Aorta (tissue), 5 donors: ENCODE measurements at places on chromosomes 2 and 18.
A peak's percentile ranks its signal among the peaks of the same experiment; 100 is the strongest.

DNA sequence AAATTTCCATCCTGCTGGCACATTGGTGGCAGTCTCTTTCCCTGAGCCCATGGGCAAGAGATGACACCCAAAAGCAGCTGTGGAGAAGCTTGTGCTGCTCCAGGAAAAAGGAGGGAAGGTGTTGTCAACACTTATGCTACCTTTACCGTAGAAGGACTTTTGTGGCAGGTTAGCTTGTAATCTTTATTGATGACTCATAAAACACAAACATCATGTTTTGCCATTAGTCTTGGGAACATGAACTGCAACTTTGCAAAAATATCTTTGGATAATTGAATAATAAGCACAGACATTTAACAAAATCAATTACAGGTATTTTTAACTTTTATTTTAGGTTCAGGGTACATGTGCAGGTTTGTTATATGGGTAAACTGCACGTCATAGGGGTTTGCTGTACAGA lies 33.4 kb downstream of the DRC1 start:
- H3K27ac ChIP-seq, result no peak overlapping the region
- no peaks in the 10 kb centered on the region for H3K27me3 ChIP-seq
- no peaks in the 10 kb centered on the region for H3K36me3 ChIP-seq
- no peak for DNase-seq
- H3K4me3 ChIP-seq, result no peak overlapping the region
- H3K4me1 ChIP-seq, result no peaks in the 10 kb centered on the region

DNA sequence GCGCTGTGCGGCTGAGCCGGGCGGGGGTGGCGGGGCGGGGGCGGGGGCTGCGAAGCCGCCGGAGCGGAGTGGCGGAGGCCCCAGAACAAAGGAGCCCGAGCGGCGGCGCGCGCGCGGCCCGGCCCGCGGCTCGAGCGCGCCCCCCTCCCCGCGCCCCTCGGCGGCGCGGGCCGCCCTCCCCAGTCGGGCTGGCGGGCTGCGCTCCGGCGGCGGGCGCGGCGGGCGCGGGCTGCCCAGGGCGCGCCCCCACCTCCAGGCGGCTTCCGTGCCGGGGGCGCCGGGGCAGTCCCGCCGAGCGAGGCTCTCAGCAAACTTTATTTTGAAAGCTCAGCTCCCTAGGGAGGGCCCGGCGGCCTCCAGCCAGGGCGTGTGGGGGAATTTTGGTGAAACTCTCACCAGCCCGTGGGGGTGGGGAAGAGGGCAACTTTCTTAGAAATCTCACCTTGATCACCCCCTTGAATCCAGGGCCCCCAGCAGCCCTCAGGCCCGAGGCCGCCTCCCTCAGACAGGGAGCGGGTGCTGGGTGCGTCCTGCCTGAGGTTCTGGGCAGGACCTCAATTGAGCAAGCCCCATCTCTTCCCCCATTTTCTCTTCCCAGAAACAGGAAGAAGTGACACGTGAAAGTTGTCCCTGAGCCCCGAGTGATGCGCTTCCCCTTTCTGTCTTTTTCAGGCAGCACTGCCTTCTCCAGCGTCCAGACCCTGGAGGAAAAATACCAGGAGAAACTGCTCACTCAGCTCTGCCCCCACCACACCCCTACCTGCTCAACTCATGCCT lies 786 bp downstream of the TET3 start:
- no peaks in the 10 kb centered on the region for H3K36me3 ChIP-seq
- no peak overlapping the region for H3K27ac ChIP-seq
- no peaks in the 10 kb centered on the region for H3K27me3 ChIP-seq
- peak overlapping the region; percentile 91 for H3K4me3 ChIP-seq
- DNase-seq, result peak; percentile 67
- H3K4me1 ChIP-seq, result no peaks in the 10 kb centered on the region

DNA sequence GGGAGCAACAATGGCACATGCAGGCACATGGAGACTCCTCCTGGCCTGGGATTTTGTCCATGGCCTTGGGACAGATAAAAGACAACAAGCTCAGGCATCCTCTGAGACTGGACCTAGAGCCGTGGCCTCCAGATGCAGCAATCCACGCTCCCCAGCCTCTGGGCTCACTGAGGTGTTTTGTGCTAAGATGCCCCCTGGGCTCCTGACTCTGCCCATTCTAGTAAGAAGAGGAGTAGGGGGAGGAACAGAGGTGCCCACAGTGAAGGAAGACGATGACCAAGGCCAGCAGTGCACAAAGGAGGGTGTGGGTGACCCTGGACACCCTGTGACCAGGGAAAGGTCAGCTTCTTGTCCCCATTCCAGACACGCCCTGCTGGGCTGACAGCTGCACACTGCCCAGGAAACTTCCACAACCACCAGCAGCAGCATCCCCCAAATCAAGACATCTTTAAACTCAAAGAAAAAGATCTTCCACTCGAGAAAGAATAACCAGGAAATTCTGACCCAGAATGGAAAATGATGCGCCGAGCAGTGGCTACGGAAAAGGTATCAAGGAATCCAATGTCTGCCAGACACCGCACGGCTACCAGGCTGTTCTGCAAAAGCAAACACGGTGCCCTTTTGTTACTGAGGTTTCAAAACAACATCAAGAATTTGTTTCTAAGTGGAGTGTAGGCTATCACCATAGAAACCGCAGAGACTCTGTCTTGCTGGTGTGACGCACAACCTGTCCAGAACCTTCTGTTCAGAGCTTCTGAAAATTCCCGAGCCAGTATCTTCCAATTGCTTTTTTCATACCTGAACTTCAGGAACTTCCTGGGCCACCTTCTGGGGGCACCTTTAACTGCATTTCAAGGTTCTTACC lies 65.5 kb downstream of the ZNF516 start:
- no peak overlapping the region for H3K4me3 ChIP-seq
- H3K27me3 ChIP-seq, result no peaks in the 10 kb centered on the region
- H3K36me3 ChIP-seq, result no peaks in the 10 kb centered on the region
- no peak for DNase-seq

DNA sequence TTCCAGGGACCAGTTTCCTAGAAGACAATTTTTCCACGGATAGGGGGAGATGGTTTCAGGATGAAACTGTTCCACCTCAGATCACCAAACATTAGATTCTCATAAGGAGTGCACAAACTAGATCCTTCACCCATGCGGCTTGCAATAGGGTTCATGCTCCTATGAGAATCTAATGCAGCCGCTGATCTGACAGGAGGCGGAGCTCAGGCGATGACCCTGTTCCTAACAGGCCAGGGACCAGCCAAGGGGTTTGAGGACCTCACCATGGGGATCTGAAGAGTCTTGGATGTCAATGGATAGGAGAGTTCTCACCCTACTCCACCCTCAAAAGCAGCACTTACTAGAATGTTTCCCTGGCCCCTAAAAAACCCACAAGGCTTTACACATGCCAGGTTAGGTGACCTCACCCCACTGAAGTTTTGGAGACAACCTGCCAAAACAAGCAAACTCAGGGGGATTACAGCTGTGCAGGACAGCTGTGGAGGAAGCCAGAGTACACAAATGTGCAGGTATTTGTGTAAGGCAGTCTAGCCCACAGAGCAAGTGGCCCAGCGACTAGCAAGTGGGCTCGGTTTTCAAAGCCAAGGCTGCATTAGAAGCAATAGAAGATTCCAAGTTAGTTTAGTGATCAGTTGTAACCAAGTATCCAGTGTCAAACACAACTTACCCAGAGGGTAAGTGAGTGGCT lies 3.9 kb downstream of the EVA1A start:
- H3K4me3 ChIP-seq, result no peak overlapping the region
- H3K36me3 ChIP-seq, result no peaks in the 10 kb centered on the region
- H3K27ac ChIP-seq, result no peak overlapping the region
- no peaks in the 10 kb centered on the region for H3K4me1 ChIP-seq

GRCh38 chr2:239983004-239983778 lies 42.0 kb downstream of the NDUFA10 start:
- no peak overlapping the region for H3K4me3 ChIP-seq
- H3K27me3 ChIP-seq, result no peaks in the 10 kb centered on the region
- H3K27ac ChIP-seq, result no peak overlapping the region
- no peak for DNase-seq

GRCh38 chr18:10953672-10954071 lies 195.7 kb downstream of the PIEZO2 start:
- no peaks in the 10 kb centered on the region for H3K36me3 ChIP-seq
- no peak overlapping the region for H3K4me3 ChIP-seq
- no peaks in the 10 kb centered on the region for H3K27me3 ChIP-seq
- no peaks in the 10 kb centered on the region for H3K4me1 ChIP-seq

- H3K36me3 ChIP-seq, result no peaks in the 10 kb centered on the region
- H3K27me3 ChIP-seq, result no peaks in the 10 kb centered on the region
- peaks cover 8% of the 10 kb centered on the region for H3K4me1 ChIP-seq
These were observed 118.8 kb downstream of the MEP1B start for GRCh38 chr18:32308493-32309120.

- no peak overlapping the region for H3K4me3 ChIP-seq
- peak; percentile 90 for DNase-seq
- H3K27me3 ChIP-seq, result no peaks in the 10 kb centered on the region
- H3K36me3 ChIP-seq, result peaks cover 13% of the 10 kb centered on the region
These were observed 9.3 kb downstream of the GGCX start for GRCh38 chr2:85551698-85552678.

DNA sequence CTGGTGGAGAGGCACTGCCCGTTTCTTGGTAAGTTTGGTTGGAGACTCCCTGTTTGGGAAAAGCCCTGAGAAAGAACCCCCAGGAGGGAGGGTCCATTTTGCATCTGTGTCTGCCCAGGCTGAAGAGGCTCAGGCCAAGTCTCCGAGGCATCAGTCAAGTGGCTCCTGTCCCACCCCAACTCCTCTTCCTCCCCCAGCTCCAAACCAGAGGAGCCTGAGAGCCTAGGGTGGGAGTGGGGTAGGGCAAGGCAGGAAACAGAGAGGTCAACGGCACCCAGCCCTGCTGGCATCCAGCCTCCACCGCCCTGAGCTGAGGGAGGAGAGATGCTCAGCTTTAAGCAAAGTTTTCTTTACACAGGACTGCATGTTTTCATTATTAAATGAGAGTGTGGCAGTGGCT lies 38.2 kb downstream of the CYP27C1 start:
- H3K27ac ChIP-seq, result no peak overlapping the region
- no peak for DNase-seq
- no peaks in the 10 kb centered on the region for H3K4me1 ChIP-seq
- no peak overlapping the region for H3K4me3 ChIP-seq
- no peaks in the 10 kb centered on the region for H3K36me3 ChIP-seq

DNA sequence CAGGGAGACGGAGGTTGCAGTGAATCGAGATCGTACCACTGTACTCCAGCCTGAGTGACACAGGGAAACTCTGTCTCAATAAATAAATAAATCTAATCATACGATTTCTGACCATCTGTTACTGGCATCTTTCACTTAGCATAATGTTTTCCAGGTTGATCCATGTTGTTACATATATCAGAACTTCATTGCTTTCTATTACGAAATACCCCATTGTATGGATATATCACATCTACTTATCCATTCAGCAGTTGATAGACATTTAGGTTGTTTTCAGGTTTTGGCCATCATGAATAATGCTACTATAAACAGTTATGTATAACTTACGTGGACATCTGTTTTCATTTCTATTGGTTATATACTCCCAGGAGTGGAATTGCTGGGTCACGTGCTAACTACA lies 303.9 kb downstream of the PAX3 start:
- H3K4me1 ChIP-seq, result peaks cover 1% of the 10 kb centered on the region
- no peaks in the 10 kb centered on the region for H3K36me3 ChIP-seq
- no peaks in the 10 kb centered on the region for H3K27me3 ChIP-seq
- H3K27ac ChIP-seq, result no peak overlapping the region
- no peak for DNase-seq

GRCh38 chr2:99420031-99420430 lies 69.8 kb downstream of the REV1 start:
- H3K27ac ChIP-seq, result peak overlapping the region; percentile 31
- no peak overlapping the region for H3K4me3 ChIP-seq
- no peak for DNase-seq

GRCh38 chr18:62933261-62933887 lies 218.0 kb downstream of the PHLPP1 start:
- H3K27me3 ChIP-seq, result no peaks in the 10 kb centered on the region
- no peak overlapping the region for H3K4me3 ChIP-seq
- no peak overlapping the region for H3K27ac ChIP-seq
- no peaks in the 10 kb centered on the region for H3K4me1 ChIP-seq
- H3K36me3 ChIP-seq, result no peaks in the 10 kb centered on the region
- no peak for DNase-seq

DNA sequence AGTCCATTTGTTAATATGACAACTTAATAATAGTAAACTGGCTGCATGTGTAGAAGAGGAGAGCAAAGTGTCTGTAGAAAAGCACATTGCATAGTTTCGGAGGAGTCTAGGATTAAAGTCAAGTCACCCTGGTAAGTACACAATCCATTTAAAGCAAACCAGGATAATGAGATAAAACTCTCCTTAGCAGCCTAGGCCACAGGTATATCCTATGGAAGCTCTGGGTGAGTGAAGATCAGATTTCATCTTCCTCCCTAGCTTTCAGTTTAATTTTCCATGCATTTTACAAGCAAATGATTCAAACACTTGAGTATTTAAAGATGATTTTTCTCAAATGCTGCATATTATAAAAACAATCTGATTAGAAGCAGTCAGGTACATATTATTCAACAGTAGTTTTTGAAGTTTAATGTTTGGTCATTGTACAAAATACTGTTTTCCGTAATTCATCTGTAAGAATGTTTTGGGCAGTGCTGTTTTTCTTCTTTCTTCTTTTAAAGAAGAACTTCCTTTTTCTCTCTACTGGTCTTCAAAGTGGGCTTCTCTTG lies 10.2 kb downstream of the CERS6 start:
- H3K27ac ChIP-seq, result no peak overlapping the region
- H3K36me3 ChIP-seq, result no peaks in the 10 kb centered on the region
- no peak overlapping the region for H3K4me3 ChIP-seq
- no peaks in the 10 kb centered on the region for H3K4me1 ChIP-seq
- no peaks in the 10 kb centered on the region for H3K27me3 ChIP-seq
- DNase-seq, result no peak

DNA sequence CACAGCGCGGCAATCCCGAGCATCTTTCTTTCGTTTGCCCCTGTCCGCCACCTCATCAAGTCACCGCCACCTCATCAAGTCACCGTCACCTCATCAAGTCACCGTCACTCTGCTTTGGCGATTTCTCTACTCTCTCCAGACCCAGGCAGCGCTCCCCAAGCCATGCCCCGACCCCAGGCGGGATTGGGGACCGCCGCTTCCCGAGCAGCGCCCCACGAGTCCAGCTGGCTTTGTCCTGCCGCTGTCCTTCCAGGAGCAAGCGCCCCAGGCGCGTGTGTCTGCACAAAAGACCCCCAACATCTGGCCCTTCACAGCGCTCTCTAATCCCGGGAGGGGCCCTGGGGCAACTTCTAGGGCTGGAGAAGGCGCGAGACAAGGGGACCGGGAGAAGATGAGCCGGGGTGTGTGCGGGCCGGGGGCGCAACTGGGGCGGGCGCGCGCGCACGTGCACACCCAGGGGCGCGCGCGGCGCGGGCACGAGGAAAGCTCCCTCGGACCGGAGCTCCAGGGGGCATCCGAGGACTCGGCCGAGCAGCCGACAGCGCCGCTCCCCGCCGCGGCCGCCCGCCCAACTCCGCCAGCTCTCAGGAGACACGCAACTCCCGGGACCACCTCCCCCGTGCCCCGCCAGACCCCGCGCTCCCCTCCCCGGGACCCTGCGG lies 633 bp upstream of the RNF152 start:
- peaks cover 3% of the 10 kb centered on the region for H3K4me1 ChIP-seq
- no peaks in the 10 kb centered on the region for H3K27me3 ChIP-seq
- no peaks in the 10 kb centered on the region for H3K36me3 ChIP-seq
- H3K4me3 ChIP-seq, result peak overlapping the region; percentile 94
- peak; percentile 84 for DNase-seq
- no peak overlapping the region for H3K27ac ChIP-seq
